ENCODE measurements at places on chromosomes 11 and 22.

DNA sequence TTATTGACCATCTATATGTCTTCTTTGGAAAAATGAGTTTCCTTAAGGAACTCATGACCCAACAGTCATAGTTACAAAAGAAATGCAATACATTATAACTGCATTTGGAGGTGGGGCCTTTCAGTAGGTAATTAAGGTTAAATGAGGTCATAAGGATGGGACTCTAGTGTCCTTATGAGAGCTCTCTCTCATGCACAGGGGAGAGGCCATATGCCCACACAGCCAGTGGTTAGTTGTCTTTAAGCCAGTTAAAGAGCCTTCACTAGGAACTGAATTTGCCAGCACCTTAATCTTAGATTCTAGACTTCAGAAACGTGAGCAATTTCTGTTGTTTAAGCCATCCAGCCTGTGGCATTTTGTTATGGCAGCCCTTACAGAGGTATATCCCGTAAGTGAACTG, 27.3 kb downstream of the INTS4 start:
- no peak for DNase-seq

- no peak for DNase-seq
These were observed 23.1 kb upstream of the IRAG1 start for GRCh38 chr11:10716543-10717259.

- no peak for DNase-seq
These were observed 13.2 kb upstream of the OR4C12 start for GRCh38 chr11:49995565-49995964.

GRCh38 chr11:1674173-1675131, 22.5 kb upstream of the KRTAP5-6 start:
- DNase-seq, result no peak

- no peak for DNase-seq
These were observed 25.0 kb downstream of the LRP5 start for GRCh38 chr11:68337399-68337835.

GRCh38 chr11:32643526-32643925, 59.9 kb downstream of the EIF3M start:
- DNase-seq, result no peak

- peak; percentile 33 for DNase-seq
These were observed 5.9 kb downstream of the PHOX2A start for GRCh38 chr11:72238040-72238450.

DNA sequence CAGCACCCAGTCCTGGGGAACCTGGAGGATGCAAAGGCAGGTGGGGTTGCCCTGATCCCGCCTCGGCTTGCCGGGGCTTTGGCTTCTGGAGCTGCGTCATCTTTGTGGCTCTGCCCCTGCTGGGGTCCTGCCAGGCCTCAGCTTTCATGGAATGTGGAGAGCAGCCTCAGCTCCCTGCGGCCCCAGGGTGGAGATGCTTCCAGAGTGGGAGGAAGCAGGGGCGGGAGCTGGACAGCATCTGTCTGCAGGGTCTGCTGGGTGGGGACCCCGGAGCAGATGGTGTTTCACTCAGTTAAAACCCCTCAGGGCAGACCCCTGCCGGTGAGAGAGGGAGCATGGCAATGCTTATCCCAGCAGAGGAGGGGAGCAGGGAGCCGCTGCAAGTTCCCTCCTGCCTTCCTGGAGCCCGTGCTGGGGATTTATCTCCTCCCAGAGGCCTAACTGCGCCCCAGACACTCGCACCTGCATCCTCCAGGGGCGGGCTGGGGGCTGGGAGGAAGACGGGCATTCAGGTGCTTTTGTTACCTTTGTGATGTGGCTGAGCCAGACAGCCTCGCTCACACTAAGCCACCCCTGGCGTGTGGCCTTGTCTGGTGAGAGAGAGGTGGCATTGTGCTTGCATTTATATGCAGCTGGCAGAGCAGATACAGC, 15.7 kb downstream of the GRIK4 start:
- no peak for DNase-seq

DNA sequence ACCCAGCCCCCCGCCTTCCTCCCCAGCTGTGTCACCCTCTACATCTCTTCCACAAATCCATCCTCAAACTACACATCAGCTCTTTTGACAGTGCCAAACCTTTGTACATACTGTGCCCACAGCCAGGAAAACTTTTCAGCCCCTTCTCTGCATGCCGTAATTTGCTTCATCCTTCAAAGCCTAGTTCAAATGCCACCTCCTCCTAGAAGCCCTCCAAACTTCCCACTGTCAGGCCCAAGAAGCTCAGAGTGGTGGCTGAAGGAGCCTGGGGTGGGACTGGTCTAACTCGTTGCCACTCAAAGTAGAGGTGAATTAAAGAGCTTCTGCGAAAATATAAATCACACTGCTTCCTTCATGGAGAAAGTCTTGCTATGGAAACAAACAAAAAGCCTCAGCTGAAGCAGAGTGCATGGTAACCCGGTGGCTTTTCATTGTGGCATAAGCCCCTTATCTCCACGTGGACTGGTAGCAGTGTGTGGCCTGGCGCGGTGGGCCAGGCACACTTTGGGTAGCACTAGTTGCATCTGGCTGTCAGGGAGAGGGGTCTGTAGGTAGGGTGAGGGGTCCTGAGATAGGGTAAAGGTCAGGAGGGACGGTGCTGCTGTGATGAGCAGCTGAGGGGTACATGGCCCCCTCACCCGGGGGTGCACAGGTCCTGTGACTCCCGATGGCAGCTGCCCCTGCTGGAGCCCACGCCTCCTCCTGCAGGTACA, 76.9 kb downstream of the MYO7A start:
- no peak for DNase-seq

DNA sequence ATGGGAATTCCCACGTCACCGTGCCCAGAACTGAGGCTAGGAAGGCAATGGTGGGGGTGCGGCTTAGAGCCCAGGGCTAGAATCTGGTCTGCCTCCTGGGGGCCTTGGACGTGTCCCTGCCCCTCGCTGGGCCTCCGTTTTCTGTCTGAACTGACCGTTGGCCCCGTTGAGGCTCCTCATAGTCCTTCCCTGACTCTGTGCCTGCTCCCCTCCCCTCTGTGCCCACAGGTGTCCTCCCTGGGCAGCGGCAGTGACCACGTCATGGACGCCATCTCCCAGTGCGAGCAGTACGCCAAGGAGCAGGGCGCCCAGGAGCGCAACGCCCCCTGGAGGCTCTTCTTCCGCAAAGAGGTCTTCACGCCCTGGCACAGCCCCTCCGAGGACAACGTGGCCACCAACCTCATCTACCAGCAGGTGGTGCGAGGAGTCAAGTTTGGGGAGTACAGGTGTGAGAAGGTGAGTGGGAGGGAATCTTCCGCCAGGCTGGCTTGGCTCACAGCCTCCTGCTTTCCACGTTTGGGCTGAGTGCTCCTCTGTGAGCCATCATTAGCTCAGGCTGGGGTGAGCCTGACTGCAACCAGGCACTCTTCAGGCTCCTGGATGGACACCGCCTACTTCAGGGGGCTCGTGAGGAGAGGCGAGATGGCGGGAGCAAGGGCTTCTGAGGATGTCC, 63.9 kb downstream of the MYO7A start:
- peak; percentile 28 for DNase-seq

DNA sequence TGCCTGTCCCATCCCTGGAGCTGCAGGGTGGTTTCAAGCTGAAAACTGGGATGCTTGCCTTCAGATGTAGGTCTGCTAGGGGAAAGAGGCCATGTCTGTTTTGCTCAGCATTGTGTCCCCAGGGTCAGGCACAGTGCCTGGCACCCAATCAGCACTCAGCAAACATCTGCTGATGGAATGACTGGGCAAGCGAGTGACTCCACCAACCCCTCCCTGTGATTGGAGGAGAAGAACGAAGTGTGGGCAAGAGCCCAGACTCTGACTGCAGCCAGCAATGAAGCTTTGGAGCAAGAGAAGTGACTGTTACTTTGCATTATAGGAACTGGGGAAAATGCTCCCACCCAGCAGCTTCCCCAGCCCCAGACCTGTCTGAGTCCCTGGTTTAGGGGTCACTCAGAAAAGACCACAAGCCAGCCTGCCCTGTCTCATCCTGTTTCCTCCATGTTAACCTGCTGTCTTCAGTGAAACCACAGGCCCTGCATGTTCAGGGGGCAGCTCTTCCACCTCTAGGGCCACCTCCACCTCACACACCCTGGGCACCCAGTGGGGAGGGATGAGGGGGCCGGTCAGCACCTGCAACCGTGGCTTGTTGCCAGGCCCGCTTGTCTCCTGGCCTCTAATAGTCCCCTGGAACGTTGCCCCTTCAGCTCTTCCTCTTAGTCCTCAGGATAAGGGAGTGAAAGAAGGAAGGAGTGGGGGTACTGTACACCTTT, 147.4 kb downstream of the TRIM29 start:
- no peak for DNase-seq

GRCh38 chr11:10786451-10786850, 22.3 kb downstream of the EIF4G2 start:
- DNase-seq, result no peak

GRCh38 chr22:22508274-22509176, at the start of gene ZNF280B:
ZNF280B (minus strand) TSS chr22:22508742; CDS start chr22:22489398, 19,344 bp downstream.
- DNase-seq, result peak; percentile 82

DNA sequence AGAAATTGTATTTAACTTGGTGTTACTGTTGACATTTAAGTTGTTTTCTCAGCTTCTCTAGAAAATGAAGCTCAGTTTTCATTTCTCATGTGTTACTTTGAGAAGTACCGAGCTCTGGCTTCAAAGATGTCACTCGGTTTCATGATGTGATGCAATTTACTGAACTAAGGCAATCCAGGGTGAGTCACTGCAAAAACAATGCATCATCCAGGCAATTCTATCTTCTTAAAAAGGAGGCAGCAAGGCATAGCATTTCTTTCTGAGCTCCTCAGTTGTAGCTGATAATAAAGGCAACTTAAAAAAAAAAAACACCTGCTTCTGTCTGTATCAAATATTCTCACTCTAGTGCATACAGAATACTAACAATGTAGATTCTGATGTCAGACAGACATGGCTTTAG, 91.1 kb upstream of the KCNA4 start:
- DNase-seq, result no peak

GRCh38 chr11:16287630-16288280, 68.6 kb downstream of the SOX6 start:
- DNase-seq, result no peak

Measured in T-helper 2 cell treated with Interferon-gamma antibody and Interleukin-4, amounts not matched to agents 5 μg/mL and 100 μg/mL, for 36 hours (primary cell).